Activated effector memory CD4-positive, alpha-beta T cell treated with anti-CD3 and anti-CD28 coated beads, Interleukin-2, amount 50 U/mL, for 16 hours (primary cell): ENCODE measurements at places on chromosomes 6 and 20.

GRCh38 chr6:168227840-168228239, 91.7 kb downstream of the DACT2 start:
- no peak for DNase-seq

GRCh38 chr6:110537208-110538123, 61.1 kb upstream of the SLC22A16 start:
- no peak for DNase-seq

- no peak for DNase-seq
Measured at GRCh38 chr20:12161734-12162133, 244.0 kb downstream of the BTBD3 start.

GRCh38 chr6:22755605-22756004, 186.2 kb downstream of the HDGFL1 start:
- DNase-seq: no peak

DNA sequence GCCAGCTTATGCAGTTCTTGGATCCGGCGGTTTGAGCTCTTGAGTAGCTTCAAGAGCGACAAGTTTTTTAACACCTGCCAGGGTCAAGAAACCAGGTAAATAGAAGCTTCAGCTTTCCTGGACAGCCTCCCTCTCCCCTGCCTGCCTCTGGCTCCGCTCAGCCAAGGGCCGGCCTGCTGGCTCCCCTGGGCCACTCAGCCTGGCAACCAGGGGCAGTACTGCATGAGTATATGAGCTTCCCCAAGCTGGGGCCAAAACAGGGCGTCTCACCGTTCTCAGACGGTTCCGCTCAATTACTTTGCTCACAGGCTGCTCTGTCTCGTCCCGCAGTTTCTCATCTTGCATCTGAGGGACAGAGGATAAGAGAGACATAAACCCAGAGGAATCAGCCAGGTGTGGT, 856 bp downstream of the TP53TG5 start:
- no peak for DNase-seq

DNA sequence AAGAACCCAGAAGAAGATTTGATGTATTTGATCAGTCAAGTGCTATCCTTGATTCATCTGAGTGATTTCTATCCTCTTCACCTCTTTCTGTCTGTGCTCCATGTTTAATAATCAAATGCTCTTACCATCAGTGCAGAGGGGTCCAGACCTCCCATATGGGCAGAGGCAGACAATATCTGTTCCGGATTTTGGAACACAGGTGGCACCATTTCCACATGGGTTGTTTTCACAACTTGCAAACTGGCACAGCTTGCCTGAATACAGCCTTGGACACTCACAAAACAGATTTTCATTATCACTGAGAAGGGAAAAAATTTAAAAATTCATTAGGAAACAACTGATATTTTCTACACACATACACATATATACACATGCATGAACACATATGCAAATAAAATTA, 228.5 kb downstream of the PHF3 start:
- no peak for DNase-seq

DNA sequence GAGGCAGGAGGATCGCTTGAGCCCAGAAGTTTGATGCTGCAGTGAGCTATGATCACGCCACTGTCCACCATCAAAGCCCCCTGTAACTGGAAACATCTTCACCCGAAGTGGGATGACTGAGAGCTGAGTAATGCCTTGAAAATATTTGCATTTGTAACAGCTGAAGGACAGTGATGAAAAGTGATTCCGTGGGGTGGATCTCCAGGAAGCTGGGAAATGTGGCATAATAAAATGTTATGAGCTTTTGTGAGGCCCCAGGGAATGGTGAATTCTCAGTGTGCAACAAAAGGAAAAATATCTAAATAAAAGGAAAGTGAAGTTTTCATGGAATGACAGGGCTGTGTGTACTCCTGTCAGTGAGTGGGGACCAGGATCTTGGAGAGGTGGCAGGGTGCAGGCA, 92.0 kb downstream of the JAG1 start:
- DNase-seq: no peak

DNA sequence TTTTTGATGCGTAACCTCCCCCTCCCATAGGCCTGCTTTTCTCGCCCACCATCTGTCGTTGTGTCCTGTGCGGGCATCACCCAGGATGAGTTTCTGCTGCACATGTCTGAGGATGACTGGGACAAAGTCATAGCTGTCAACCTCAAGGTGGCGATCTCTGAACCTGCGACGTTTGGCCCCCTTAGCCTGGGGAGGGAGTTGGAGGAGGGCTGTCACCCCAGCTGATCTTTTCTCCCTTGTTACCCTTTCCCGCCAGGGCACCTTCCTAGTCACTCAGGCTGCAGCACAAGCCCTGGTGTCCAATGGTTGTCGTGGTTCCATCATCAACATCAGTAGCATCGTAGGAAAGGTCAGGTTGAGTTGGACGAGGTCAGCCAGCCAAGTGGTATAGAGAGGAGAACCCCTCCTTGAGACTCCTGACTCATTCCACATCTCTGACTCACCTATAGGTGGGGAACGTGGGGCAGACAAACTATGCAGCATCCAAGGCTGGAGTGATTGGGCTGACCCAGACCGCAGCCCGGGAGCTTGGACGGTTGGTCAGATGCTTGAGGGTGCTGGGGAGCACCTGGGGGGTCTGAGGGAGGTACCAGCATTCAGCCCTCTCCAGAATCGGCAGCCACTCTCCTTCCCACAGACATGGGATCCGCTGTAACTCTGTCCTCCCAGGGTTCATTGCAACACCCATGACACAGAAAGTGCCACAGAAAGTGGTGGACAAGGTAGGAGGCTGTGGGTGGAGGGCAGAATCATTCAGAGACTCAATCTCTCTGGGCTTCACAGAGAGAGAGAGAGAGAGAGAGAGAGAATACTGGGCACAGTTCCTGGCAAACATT, 954 bp downstream of the HSD17B8 start:
- peak; percentile 72 for DNase-seq

DNA sequence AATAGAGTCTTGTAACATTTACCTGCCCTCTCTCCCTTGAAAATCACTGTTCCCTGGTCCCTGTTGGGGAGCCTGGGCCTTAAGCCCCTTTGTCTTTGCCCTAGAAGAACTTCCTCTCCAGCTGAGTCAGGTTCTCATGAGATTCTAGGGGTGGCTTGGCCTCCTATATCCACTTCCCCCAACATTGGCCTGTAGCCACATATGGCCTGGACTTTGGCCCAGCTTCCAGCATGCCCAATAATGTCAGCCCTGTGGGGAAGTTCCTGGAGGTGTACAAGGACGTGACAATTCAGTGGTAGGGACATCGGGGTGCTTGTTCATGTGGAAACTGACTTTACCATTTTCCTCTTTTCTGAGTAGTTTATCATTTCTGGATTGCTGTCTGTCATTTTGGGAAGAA, 17.2 kb upstream of the MAS1L start:
- no peak for DNase-seq

DNA sequence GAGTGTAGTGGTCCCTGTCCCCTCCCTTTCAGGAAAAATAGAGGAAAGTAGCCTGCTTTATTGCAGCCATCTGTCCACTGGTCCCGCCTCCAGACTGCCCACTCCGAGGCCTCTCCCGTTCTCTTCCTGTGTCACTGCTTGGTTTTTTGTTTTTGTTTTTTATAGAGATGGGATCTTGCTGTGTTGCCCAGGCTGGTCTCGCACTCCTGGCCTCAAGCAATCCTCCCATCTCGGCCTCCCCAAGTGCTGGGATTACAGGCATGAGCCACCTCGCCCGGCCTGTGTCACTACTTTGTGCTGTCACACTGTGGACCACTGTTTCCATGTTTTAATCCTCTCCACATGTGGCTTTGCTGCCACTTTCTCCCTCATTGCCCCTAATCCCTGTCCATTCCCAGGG, 71.2 kb downstream of the ZBTB2 start:
- no peak for DNase-seq

- DNase-seq: no peak
Measured at GRCh38 chr6:165833355-165833754, 170.3 kb upstream of the PDE10A start.
